ENCODE measurements at places on chromosomes 3 and 15. TPM values are rescaled to one million over a fixed set of nuclear protein-coding genes. Genes with fewer than 3 reads are reported as not detected.

GRCh38 chr3:154781595-154781994 lies 298.5 kb upstream of the MME start:
- no peak overlapping the region for H3K27ac ChIP-seq
- H3K36me3 ChIP-seq: no peaks in the 10 kb centered on the region
- no peak for DNase-seq
- peaks cover 8% of the 10 kb centered on the region for H3K4me1 ChIP-seq

DNA sequence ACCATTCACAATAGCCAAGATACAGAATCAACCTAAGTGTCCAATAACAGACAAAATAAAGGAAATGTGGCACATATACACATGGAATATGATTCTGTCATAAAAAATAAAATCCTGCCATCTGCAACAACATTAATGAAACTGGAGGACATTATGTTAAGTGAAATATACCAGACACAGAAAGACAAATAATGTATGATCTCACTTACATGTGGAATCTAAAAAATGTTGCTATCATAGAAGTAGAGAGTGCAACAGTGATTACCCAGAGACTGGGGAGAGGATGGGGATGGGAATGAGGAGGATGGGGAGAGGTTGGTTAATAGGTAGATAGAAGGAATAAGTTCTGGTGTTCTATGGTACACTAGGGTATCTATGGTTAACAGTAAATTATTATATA lies 28.7 kb downstream of the MRPL3 start:
- no peaks in the 10 kb centered on the region for H3K27me3 ChIP-seq
- H3K36me3 ChIP-seq: peaks cover 18% of the 10 kb centered on the region
- H3K4me1 ChIP-seq: no peaks in the 10 kb centered on the region
- H3K27ac ChIP-seq: no peak overlapping the region
- no peak overlapping the region for H3K4me3 ChIP-seq

- H3K27ac ChIP-seq: peak overlapping the region; percentile 93
- H3K27me3 ChIP-seq: no peaks in the 10 kb centered on the region
- peaks cover 33% of the 10 kb centered on the region for H3K4me1 ChIP-seq
- peak overlapping the region; percentile 68 for H3K4me3 ChIP-seq
- DNase-seq: peak; percentile 86
- H3K36me3 ChIP-seq: no peaks in the 10 kb centered on the region
Observed at GRCh38 chr3:194134231-194134756, 1.7 kb upstream of the HES1 start.

- DNase-seq: peak; percentile 79
- 0 out of 2 replicates have a peak, but pooled peaks cover 3% of the 10 kb centered on the region for H3K36me3 ChIP-seq
- H3K4me1 ChIP-seq: no peaks in the 10 kb centered on the region
- H3K4me3 ChIP-seq: no peak overlapping the region
- H3K27me3 ChIP-seq: no peaks in the 10 kb centered on the region
Observed at GRCh38 chr3:38479431-38480092, 16.6 kb upstream of the EXOG start.

GRCh38 chr15:77826006-77826695 lies 193.4 kb upstream of the LINGO1 start:
- no peak for DNase-seq
- peaks cover 9% of the 10 kb centered on the region for H3K4me1 ChIP-seq
- H3K27ac ChIP-seq: no peak overlapping the region
- H3K4me3 ChIP-seq: no peak overlapping the region
- H3K36me3 ChIP-seq: no peaks in the 10 kb centered on the region

GRCh38 chr3:67447393-67447792 lies 207.0 kb downstream of the SUCLG2 start:
- no peaks in the 10 kb centered on the region for H3K27me3 ChIP-seq
- no peaks in the 10 kb centered on the region for H3K4me1 ChIP-seq
- H3K36me3 ChIP-seq: no peaks in the 10 kb centered on the region
- H3K27ac ChIP-seq: no peak overlapping the region

DNA sequence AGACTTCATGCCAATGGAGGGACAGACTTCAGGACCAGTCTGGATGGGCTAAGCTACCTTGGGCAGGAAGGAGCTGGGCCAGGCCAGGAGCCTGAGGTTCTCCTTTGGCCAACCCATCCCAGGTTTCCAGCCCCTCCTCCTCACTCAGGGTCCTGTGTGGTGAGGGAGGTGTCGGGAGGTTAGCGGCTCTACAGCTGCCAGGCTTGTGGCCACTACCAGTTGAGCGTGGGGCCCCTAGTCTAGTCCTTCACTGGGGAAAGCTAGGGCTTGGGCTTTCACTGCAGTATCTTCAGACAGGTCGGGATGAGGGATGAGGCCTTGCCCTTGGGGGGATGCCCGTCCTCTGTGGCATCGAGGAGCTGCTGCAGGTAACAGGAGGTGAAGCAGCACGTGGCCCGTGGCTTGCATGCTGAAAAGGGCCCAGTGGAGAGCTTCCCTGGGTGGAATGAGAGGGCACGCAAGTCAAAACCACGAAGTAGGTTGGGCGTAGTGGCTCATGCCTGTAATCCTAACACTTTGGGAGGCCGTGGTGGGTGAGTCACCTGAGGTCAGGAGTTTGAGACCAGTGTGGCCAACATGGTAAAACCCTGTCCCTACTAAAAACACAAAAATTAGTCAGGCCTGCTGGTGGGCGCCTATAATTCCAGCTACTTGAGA lies 8.5 kb upstream of the FANCD2 start:
- peak; percentile 88 for DNase-seq
- H3K4me3 ChIP-seq: no peak overlapping the region
- peaks cover 8% of the 10 kb centered on the region for H3K36me3 ChIP-seq
- no peaks in the 10 kb centered on the region for H3K27me3 ChIP-seq
- H3K27ac ChIP-seq: peak overlapping the region; percentile 63

- DNase-seq: no peak
- peaks cover 8% of the 10 kb centered on the region for H3K4me1 ChIP-seq
- H3K4me3 ChIP-seq: no peak overlapping the region
- no peaks in the 10 kb centered on the region for H3K36me3 ChIP-seq
- H3K27me3 ChIP-seq: no peaks in the 10 kb centered on the region
- H3K27ac ChIP-seq: no peak overlapping the region
Observed at GRCh38 chr3:125076464-125076863, 20.7 kb upstream of the HEG1 start.

The TAMM41 gene
- 8.2 TPM for total RNA-seq

DNA sequence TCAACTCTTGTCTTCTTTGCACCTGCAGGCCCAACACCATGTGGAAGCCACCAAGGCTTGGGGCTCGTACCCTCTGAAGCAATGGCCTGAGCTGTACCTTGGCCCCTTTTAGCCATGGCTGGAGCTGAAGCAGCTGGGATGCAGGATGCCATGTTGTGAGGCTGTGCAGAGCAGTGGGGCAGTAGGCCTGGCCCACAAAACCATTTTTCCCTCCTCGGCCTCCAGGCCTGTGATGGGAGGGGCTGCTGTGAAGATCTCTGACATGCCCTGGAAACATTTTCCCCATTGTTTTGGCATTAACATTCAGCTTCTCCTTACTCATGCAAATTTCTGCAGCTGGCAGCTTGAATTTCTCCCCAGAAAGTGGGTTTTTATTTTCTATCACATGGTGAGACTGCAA lies 58.5 kb downstream of the DPH6 start:
- no peak overlapping the region for H3K4me3 ChIP-seq
- no peaks in the 10 kb centered on the region for H3K27me3 ChIP-seq
- H3K27ac ChIP-seq: no peak overlapping the region
- H3K36me3 ChIP-seq: no peaks in the 10 kb centered on the region
- DNase-seq: no peak

The TUBGCP4 gene
- total RNA-seq: 6.3 TPM

DNA sequence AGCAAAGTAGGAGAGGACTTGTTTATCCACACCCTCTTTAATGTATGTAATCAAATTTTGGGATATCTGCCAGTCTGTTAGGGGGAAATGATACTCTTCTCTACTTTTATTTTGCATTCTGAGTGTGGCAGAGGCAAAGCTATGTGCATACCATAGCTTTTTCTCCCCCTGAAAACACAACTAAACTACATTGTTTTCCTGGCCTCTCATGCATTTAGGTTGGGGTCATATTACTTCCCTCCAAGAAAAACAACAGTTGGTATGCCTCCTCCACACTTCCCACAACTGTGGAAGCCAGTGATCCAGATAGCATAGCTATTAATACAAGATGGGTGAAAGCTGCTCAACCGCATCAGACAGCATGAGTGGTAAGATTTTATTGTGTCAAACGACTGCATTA lies 6.9 kb downstream of the RPL15 start:
- DNase-seq: no peak
- peaks cover 16% of the 10 kb centered on the region for H3K4me1 ChIP-seq
- peaks cover 22% of the 10 kb centered on the region for H3K36me3 ChIP-seq

The SLC12A8 gene
- 12.0 TPM for total RNA-seq

DNA sequence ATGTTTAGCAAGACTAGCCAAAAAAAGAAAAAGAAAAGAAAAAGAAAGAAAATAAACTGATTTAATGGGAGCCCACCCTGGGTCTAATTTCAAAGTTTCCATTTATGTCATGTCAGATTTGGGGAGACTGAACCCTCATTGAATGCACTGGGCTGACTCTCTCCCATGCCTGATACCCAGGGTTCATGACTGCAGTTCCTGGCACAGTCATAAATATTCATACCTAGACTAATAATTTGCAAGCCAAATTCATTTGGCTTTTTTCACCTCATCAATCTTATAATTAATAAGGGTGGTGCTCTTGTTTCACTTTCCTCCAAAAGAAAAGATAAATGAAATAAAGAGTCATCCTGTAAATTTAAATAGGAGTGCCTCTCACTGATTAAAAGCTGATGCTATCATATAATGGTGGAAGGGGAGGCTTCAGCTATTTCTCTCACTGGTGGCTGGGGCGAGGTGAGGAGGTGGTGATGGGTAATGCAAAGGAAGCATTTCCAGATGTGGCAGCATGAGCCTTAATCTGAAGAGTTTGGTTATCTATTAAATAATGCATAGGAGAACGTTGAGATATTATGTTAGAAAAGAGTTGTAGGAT lies 224.5 kb downstream of the MEIS2 start:
- no peaks in the 10 kb centered on the region for H3K4me1 ChIP-seq
- H3K36me3 ChIP-seq: no peaks in the 10 kb centered on the region
- no peaks in the 10 kb centered on the region for H3K27me3 ChIP-seq
- no peak overlapping the region for H3K27ac ChIP-seq
- no peak overlapping the region for H3K4me3 ChIP-seq

GRCh38 chr3:183279371-183279770 lies 26.3 kb downstream of the B3GNT5 start:
- H3K36me3 ChIP-seq: no peaks in the 10 kb centered on the region
- DNase-seq: no peak
- no peaks in the 10 kb centered on the region for H3K27me3 ChIP-seq

- 0 out of 2 replicates have a peak, but pooled peaks cover 15% of the 10 kb centered on the region for H3K36me3 ChIP-seq
- H3K4me1 ChIP-seq: no peaks in the 10 kb centered on the region
- no peak overlapping the region for H3K4me3 ChIP-seq
- H3K27me3 ChIP-seq: no peaks in the 10 kb centered on the region
Observed at GRCh38 chr15:68411735-68412134, 20.2 kb downstream of the ITGA11 start.

- H3K27ac ChIP-seq: no peak overlapping the region
- H3K36me3 ChIP-seq: no peaks in the 10 kb centered on the region
- no peak for DNase-seq
- H3K4me3 ChIP-seq: no peak overlapping the region
Observed at GRCh38 chr3:155465664-155466063, 172.2 kb upstream of the STRIT1 start.

The TMEM207 gene
- not detected for total RNA-seq

DNA sequence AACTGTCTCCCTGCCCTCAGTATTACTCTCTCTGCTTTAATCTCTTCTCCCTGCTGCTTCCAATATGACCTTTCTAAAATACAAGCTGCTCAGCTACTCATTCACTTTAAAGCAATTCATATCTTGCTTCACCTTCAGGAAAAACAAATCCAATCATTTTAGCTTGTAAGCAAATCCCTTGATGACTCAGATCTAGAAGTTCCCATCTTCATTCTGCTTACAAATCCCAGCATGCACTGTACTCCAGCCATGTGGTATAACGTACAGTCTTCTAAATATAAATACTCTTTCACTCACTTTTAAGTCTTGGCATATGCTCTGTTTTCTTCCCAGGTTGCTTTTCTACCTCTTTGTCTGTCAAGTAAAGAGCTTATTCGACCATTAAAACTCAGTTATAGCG lies 1009.1 kb upstream of the SEMA6D start:
- H3K4me3 ChIP-seq: no peak overlapping the region
- no peak for DNase-seq
- H3K4me1 ChIP-seq: no peaks in the 10 kb centered on the region
- H3K27ac ChIP-seq: no peak overlapping the region
- H3K27me3 ChIP-seq: no peaks in the 10 kb centered on the region
- H3K36me3 ChIP-seq: no peaks in the 10 kb centered on the region

GRCh38 chr15:90184786-90185704 lies 16.1 kb upstream of the SEMA4B start:
- peaks cover 8% of the 10 kb centered on the region for H3K4me1 ChIP-seq
- H3K27me3 ChIP-seq: no peaks in the 10 kb centered on the region

- no peaks in the 10 kb centered on the region for H3K4me1 ChIP-seq
- H3K27me3 ChIP-seq: peaks cover 4% of the 10 kb centered on the region
- no peak for DNase-seq
- no peaks in the 10 kb centered on the region for H3K36me3 ChIP-seq
- H3K4me3 ChIP-seq: no peak overlapping the region
- H3K27ac ChIP-seq: no peak overlapping the region
Observed at GRCh38 chr15:72983801-72984545, 68.3 kb upstream of the NEO1 start.

- H3K36me3 ChIP-seq: no peaks in the 10 kb centered on the region
- no peak overlapping the region for H3K4me3 ChIP-seq
- H3K27me3 ChIP-seq: no peaks in the 10 kb centered on the region
- DNase-seq: no peak
- no peaks in the 10 kb centered on the region for H3K4me1 ChIP-seq
Observed at GRCh38 chr3:54599716-54600115, 328.1 kb downstream of the LRTM1 start.

DNA sequence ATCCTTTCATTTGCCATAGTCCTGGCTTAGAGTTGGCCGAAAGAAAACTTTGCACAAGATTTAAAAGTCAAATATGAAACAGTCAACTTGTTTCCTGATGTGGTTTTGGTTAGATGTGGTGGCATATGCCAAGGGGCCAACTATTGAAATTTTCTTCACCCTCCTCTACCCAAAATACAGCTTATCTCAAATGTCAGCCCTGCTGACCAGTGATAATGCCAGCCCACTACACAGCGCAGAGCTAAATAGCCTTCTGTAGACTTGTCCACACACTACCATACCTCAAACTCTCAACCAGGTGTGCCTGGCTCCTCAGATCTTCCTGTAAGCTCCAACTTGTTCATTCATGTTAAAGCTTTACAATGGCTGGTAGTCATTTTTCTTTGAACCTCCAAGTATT lies 368.5 kb upstream of the STAC start:
- DNase-seq: no peak
- no peak overlapping the region for H3K27ac ChIP-seq
- no peaks in the 10 kb centered on the region for H3K27me3 ChIP-seq
- H3K36me3 ChIP-seq: no peaks in the 10 kb centered on the region
- H3K4me1 ChIP-seq: no peaks in the 10 kb centered on the region
- no peak overlapping the region for H3K4me3 ChIP-seq

Data from GM23248 (cell line).